ENCODE measurements at places on chromosomes 7 and 10.
A peak's percentile ranks its signal among the peaks of the same experiment; 100 is the strongest.

DNA sequence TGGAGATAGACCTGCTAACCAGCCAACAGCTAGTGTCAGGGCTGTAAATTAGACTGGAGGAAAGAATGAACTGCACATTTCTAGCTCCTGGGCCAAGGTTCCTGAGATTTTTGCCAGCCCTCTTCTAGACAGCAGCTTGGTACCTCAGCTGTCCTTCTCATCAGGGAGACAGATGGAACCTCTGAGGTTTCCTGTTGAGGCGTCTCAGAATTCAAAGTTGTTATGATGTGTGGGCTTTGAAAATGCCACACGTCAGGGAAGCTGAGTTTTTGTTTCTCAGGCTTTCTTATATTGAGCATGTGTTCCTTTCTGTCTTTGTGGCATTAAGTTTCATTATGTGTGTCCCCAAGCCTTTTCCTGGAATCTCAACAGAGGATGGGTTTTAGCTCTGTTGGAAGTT lies 736.6 kb downstream of the AUTS2 start:
- no peak for DNase-seq

DNA sequence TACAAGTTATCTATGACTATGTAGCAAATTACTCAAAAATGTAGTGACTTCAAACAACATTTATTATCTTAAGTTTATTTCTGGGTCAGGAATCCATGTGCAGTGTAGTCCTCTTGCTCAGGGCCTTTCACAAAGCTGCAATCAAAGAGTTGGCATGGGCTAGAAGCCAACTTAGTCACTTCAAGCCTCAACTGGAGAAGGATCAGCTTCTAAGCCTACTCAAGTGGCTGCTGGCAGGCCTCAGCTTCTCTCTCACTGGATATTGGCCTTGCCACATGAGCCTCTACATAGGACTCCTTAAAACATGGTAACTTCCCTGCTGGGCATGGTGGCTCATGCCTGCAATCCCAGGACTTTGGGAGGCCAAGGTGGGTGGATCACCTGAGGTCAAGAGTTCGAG lies 5.0 kb upstream of the NFE2L3 start:
- no peak for DNase-seq

DNA sequence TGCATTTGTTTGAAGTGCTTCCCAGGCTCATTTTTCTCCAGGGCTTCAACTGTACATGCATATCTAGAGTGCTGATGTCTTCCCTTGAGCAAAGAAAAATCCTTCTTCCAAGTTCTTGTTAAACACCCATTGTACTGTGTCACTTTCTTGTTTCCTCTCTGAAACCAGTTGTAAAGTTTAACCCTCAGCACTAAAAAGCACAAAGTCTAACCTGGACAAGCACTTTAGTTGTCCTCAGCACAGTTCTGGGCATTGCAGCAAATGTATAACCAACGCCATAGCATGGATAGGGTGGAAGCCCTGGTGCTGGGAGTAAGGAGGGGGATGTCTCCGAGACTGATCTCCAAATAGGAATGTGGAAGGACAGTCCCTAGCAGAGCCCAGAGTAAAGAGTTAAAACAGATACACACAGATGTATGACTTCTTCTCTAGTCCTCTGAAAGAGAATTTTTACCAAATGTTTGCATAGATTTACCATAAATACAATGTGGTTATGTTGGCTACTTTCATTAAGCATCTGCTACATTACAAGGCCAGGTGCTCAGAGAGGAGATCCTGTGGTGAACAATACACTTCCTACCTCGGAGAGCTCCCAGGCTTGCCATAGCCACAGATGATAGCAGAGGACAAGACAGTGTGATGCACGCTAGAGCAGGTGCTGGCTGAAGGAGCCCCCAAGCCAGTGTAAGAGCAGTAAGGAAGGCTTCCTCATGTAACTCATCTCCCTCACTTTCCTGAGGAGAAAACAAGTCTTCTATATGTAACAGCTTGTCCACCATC lies 57.0 kb downstream of the DNAJC12 start:
- DNase-seq = no peak

DNA sequence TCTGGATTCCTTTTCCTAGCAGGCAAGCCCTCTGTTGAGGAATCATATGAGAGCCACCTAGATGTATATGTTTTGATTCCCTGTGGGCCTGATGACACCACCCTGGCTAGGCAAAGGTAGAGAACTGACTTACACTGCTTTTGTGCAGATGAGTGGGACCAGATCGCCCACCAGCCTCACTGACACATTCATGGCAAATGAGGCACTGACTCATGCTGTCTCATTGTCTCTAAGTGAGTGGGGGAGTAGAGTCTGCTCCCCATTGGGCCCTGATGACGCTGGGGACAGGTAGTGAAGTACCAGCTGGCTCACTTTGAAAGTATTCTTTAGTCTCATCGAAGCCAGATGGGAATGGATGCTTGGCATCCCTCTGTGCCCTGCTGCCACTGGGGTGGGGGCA lies 326.3 kb downstream of the ABCA13 start:
- no peak for DNase-seq

DNA sequence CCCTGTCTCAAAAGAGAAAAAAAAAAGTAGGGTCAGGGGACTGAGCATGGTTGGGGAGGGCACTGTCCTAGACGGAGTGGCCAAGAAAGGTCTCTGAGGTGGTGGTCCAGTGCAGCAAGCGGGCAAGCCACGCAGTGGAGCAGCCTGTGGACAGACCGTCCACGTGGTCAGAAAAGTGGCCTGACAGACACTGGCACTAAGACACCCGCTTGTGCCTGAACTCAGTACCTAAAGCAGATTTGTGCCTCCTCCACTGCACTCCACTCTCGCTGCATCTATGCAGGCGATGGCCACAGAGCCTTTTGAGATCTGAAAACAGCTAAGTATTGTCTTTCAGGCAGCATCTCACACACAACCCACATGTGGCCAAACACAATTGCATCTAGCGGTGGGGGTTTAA lies 8.8 kb downstream of the ASB10 start:
- no peak for DNase-seq

- DNase-seq = no peak
Measured at GRCh38 chr10:128875030-128875744, 591.9 kb upstream of the MGMT start.

GRCh38 chr7:28986765-28987110 lies 28.6 kb upstream of the TRIL start:
- DNase-seq = no peak

- no peak for DNase-seq
Measured at GRCh38 chr10:78287618-78288017, 254.0 kb downstream of the RPS24 start.

GRCh38 chr10:98403812-98404504 lies 11.0 kb downstream of the PYROXD2 start:
- DNase-seq = no peak

GRCh38 chr7:7859411-7859810 lies 109.2 kb upstream of the GLCCI1 start:
- no peak for DNase-seq

- no peak for DNase-seq
Measured at GRCh38 chr7:18940593-18941134, 176.8 kb downstream of the TWIST1 start.

- peak; percentile 10 for DNase-seq
Measured at GRCh38 chr10:68560186-68560942, at the start of gene TET1. TET1 (plus strand) TSS chr10:68560337; CDS start chr10:68572339, 12,002 bp downstream.

DNA sequence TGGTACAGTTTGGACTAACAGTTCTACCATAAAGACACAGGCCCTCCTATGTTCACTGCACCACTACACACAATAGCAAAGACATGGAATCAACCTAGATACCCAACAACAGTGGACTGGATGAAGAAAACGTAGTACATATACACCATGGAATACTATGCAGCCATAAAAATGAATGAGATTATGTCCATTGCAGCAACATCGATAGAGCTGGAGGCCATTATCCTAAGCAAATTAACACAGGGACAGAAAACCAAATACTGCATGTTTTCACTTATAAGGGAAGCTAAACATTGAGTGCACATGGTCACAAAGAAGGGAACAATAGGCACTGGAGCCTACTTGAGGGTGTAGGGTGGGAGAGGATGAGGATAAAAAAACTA lies 75.0 kb downstream of the MEST start:
- DNase-seq = no peak

GRCh38 chr7:130346941-130347340 lies 2.3 kb downstream of the CPA5 start:
- DNase-seq = no peak

DNA sequence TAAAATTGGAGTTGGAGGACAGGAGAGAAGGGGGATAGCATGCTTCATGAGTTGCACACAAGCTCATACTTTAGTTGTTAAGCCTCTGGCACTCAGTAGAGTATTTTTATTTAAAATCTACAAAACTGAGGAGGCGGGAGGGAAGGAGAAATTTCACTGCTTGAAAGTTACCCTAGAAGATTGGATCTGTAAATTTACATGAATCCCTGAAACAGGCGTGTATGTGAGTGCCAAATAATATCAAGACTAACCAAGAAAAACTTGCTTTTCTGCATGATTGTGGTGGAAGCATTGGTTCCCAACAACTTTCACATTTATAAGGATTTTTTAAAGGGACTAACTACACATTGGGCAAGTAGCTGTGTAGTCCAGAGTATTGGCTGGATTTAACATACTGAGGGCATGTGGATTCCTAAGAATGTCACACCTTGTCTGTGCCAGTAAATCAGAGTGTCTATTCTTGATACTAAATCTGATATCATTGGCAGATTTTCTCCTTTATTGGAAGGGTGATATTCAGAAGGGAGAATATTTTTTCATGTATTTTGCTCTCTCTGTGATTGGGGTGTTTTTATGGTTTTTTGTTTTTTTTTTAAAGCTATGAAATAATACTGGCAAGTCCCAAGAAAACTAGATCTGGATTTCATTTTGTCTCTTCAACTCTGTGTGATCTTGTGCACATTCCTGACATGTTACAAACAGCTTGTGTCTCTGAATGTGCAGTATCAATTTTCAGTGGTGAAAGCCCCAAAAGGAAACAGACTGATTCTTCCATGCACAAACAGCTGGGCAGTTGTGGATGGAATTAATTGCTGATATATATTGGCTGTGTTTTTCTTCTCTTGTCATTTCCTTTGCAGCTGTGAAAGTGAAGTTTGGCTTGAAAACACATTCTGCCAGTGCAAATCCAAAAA lies 67.2 kb downstream of the ADD3 start:
- no peak for DNase-seq

DNA sequence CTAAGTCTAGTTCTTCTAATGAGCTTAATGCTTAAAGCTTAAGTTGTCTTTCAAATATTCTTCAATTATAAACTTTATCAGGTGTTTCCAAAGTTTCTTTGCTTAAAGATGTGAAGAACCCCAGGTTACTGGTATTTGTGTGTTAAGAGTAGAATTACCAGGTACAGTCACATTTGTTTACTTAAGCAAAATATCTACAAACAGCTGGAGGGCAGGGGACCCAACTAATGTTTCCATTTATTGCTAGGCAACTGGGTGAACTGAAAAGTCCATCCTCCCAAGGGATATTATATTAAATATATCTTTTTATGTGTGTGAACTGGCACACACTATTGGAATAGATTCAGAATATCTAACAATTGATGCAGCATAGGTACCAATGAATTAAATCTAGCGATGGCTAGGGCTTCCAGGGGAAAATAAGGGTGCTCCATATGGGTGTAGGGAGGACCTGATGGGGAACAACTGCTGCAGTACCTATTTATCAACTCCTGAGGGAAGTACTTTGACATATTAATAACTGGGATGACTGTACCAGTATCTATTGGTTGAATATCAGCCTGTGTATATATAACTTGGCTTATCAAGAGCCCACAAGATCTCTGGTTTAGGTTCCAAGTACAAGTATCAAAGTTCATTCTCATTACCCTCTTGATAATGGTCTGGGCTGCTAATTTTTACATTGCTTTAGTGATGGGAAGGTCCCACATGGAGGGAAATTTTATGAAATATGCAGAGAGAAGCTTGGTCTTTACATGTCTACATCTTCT lies 10.3 kb upstream of the AGR3 start:
- no peak for DNase-seq

DNA sequence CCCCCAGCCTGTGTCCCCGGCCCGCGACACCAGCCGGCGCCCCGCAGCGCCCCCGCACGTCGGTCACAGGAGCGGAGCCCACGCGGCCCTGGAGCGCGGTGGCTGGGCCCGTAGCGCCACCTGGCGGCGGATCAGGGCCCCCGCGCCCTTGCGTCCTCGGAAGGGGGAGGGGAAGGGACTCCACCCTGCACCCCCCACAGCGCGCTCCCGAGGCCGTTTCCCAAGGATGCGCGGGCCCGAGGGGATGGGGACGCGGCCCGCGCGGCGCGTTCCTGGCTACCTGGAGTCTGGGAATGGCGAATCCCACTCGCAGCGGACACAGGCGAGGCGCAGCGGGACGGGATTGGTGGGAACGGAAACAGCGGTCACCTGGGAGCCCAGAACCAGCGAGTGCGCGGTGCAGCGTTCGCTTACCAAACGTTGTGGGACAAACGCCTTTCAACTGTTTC lies 23.8 kb upstream of the MKI67 start:
- peak; percentile 17 for DNase-seq

GRCh38 chr10:84542522-84543490 lies 214.4 kb downstream of the CCSER2 start:
- no peak for DNase-seq

- DNase-seq = no peak
Measured at GRCh38 chr7:73978661-73979563, 49.1 kb upstream of the ELN start.

DNA sequence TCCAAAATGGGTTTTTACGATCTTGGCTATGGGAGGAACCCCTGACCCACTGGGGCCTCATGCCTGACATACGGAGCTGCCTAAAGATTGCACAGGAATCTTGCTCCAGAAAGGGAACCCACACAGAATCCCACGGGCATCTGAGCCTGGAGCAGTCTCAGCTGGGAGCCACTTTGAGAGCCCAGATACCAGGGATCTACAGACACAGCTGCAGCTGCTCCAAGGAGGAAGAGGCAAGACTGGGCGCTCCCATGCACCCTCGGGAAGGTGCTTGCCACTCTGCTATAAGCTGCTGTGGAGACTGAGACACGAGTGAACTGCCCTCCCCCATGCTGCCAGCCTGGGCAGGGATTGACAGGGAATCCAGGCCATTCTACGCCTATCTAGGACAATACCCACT lies 202.5 kb downstream of the REEP3 start:
- no peak for DNase-seq

GRCh38 chr10:92027141-92027540 lies 103.6 kb downstream of the BTAF1 start:
- DNase-seq = no peak
